Right renal pelvis (tissue), 4 donors: ENCODE measurements at places on chromosomes 11 and 22. TPM values are rescaled to one million over a fixed set of nuclear protein-coding genes. Genes with fewer than 3 reads are reported as not detected.

- no peak for DNase-seq
These were observed 43.4 kb downstream of the EIF4ENIF1 start for GRCh38 chr22:31446208-31446607.

DNA sequence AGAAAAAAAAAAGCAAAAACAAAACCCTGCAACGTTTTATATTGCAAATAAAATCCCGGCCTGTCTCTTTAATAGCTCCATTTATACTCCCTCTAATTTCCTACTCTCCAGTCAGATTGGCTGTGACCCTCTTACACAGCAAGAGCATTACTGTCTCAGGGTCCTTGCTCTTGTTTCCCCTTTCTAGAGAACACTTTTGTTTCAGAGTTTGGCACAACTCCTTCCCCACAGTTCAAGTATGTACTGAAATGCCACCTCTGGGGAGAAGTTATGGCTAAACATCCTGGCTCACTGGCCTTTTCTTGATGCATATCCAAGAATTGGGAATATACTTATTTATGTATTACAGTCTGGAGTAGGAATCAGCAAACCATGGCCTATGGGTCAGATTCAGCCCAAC is 2.6 kb downstream of the CASP12 start:
- DNase-seq = no peak

DNA sequence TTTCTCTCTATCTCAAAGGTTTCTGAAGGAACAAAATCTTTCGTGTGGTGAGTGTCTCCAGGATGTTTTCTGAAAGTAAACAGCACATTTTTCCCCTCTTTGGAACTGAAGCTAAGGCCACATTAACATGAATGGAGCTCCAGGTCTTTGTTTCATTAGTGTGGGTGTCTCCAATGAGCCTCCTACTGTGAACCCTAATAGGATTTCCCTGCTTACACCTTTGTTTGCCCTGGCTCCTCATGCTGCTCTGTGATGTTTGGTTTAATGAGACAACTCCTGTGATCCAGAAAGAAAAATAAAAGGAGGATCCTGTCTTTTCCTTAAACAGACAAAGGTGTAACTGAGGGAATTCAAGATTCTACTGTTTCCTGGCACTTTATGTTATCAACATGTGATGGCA is 76.9 kb upstream of the SLC6A5 start:
- no peak for DNase-seq

DNA sequence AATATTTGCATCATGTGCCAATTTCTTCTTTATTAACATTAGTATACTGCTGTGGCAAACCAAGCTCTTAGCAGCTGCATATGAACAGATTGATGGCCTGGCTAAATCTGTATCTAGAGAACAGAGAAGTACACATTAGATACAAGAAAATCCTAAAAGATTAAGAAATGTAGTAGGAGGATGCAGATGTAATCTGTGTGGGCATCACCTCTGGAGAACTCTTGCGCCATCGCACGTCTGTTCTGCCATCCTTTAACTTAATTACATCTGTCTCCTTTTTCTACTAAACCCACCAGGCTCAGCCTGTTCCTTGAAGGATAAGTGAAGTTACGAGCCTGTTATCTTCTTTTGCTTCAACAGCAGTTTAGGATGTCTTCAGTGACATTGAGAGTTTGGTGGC is 196.4 kb upstream of the PITPNB start:
- DNase-seq = no peak

DNA sequence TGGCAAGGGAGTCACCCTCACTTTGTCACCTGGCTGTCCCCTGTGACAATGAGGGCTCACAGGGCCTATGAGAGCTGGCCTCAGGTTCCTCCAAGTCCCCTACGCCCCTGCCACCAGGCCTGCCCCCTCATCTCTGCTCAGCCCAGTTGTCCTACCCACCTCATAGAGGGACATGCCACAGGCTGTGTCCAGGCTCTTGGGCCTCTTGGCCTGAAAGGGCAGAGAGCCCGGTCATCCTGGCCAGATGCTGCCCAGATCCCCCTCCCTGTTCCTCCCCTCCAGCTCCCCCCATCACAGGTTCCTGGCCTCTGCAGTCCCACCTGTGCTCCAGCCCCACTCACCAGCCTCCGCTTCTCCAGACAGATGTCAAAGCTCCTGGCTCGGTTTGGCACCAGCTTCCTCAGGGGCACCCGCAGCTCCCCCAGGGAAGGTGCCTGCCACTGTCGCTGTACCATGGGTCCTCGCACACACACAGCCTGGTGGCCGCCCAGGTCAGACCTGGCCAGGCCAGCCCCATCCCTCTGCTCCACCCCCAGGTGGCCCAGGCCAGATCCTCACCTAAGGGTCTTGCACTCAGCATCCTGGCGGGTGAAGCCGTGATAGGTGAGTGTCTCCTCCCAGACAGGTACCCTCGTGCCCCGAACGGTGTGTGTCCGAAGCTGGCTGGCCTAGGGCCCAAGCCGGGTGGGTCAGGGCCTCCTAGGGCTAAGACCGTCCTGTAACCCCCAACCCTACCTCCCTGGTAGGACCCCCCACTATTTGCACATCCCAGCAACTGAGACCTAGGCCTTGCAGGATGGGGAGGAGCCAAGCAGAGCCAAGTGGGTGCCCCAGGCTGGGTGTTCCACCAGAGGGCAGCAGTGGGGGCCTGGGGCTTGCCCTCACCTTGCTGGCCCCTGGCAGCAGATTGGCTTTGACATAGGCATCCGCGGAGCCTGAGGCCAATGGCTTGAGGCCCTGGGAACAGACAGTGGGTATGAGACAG is 8.3 kb downstream of the NDUFV1 start:
- no peak for DNase-seq

DNA sequence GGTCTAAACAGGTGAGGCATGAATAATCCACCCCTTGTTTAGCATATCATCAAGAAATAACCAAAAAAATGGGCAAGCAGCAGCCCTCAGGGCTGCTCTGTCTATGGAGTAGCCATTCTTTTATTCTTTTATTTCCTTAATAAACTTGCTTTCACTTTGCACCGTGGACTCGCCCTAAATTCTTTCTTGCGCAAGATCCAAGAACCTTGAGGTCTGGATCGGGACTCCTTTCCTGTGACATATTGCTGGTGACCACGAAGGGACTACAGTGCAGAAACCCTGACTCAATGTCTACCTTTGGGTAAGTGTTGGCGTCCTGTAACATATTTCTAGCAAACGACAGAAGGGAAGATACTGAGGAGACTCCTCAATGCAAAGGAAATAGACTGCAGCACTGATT is 1099.2 kb downstream of the FAM181B start:
- DNase-seq = no peak

GRCh38 chr11:88098289-88098688 is 77.0 kb downstream of the RAB38 start:
- no peak for DNase-seq

DNA sequence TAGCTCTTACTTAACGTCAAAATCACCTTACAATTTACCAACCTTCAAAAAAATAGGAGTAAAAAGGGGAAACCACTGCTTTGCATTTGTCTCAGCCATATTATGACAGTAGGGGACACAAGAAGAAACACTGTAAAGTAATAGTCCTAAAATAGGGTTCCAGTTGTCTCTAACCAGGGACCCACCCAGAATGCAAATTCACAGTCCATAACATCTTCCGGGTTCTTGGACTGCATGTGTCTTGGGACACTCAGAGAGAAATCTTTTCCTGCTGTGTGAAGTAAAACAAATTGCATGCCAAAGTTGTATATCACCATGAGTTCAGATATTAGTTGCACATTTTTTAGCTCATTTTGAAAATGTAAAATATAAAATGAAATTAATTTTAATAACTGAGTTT is 69.8 kb upstream of the PGR start:
- no peak for DNase-seq

DNA sequence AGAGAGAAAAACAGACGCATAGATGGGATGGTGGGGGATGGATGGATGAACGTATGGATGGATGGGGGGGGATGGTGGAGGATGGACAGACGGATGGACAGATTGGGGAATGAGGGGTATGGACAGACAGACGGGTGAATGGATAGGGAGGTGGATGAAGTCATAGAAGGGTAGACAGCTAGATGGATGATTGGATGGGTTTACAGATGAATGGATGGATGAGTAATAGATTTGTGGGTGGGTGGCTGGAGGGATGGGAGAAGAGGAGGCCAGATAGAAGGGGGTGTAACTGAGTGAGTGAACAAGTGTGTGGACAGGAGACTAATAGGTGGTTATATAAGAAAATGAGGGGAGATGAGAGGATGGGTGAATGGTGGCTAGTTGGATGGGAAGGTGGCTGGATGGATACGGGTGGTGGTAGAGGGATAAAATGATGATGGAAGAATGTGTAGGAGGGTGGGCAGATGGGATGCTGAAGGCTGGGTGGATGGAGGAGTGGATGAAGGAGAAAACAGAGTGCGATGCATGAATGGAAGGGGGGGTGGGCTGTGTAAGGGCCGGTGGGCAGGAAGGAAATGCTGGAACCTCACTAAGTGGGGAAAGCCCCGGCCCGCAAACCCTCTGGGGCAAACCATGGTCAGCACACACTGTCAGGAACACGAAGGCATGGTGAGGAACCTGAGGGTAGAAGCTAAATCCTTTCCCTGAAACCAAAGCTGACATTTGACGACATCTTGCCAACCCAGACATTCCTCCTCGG is 21.6 kb downstream of the ARVCF start:
- DNase-seq = no peak

DNA sequence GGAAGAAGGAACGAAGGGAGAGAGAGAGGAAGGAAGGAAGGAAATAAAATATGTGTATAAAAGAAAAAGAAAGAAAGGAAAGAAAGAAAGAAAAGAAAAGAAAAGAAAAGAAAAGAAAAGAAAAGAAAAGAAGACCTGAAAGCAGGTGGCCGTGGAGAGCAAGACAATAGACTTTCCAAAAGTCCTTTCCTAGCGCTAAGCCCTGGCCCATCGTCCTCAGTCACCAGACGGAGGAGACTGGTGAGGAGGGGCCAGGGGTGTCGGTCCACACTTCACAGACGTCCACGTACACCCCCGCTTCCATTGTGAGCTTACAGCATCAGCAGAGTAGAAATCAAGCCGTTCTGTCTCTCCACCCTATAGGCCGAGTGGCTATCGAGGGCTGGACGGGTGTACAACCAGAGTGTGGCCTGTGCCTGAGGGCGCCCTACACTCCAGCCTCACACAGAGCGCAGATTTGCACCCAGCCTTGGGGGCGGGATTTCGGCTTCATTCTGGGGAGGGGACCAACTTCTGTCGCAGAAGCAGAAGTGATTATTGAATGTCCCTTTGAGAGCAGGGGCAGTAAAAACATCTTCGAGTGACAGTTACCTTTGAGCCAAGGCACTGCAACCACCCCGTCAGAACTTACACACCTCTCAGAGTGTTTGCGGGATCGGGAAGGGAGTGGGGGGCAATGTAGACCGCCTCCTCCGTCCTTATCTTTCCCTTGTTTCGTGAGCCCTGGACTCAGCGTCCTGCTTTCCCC is 2.0 kb upstream of the BSX start:
- DNase-seq = no peak

DNA sequence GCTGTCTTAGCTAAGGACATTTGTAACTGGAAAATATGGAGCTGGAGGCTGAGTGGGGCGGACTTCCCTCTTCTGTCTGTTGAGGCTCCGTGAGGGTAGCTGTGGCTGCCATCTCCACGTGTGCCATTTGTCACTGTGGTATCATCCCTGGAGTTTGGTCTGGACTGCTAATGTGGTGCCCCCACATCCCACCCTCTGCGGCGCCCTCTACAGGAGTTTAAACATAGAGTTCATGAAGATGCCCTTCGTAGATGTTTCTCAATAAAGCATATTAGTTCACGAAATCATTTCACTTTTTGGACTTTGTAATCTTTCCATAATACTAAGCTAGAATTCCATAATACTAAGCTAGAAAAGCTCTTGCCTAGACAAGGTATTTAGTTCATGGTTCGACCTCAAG is 52.4 kb downstream of the TECTA start:
- no peak for DNase-seq

- no peak for DNase-seq
These were observed 81.4 kb downstream of the TBC1D22A start for GRCh38 chr22:46843821-46844255.

DNA sequence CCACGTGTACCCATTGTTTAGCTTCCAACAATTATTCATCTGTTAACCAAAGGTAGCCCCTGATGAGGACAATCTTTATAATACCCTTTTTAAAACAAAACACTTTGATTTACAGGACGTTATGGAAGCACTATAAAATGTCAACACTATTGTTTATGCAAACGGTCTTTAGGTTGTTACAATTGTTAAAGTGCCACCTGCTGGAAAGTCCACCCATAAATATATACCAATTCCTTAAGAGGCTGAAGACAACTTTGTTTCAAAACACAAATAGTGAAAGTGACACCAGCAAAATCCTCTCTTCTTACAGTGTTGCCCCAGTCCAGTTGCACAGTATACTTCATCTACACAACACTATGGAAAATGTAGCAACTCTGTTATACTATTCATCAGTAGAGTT is 68.9 kb upstream of the SLN start:
- DNase-seq = no peak

DNA sequence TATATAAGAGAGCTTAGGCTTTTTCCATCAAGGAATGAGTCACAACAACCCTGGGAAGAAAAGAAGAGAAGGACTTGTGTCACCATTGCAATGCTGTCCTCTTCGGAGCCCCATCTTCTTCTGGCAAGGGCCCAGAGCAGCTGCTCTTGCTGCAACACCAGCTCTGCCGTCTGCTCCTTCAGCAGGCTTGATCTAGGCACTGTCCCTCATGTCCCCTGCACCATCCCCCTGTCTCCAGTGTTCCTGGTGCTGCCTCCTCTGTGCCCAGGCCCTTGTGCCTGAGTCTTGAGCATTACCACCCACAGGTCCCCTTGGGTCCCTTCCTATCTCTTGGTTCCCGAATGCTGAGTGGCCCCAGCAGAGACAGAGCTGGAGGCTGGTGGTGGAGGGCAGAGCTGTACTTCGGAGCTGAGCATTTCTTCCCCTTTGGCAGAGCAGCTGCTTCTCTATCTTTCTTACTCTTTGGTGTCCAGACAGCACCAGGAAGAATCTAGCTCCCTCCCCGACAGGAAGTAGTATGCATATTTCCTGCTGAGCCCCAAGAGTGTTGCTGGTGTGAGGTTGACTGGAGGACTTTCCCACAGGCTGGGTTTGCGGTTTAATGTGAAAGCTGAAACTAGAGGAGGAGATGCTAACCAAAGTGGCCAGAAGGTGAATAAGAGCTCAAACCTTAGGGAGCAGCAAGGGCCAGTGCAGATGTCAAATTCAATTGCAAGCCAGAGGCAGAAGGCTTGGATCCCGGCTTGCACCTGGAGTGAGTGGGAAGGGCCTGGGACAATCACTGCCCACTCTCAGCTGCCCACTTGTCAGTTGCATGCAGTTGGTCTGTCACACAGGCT is 27.8 kb downstream of the WEE1 start:
- no peak for DNase-seq

- no peak for DNase-seq
These were observed 26.2 kb downstream of the TBC1D22A start for GRCh38 chr22:46788441-46789172.

GRCh38 chr22:37223965-37224551 is 11.8 kb upstream of the SSTR3 start:
- DNase-seq = no peak

KIF18A gene
- polyA plus RNA-seq = 12.7 TPM

ENTHD1 gene
- polyA plus RNA-seq = not detected

OR51B4 gene
- polyA plus RNA-seq = 0.24 TPM

B3GAT1 gene
- polyA plus RNA-seq = 3.5 TPM

PAK1 gene
- 90.1 TPM for polyA plus RNA-seq

TCN2 gene
- 56.8 TPM for polyA plus RNA-seq

GLB1L2 gene
- 22.9 TPM for polyA plus RNA-seq
